ENCODE measurements at places on chromosomes 7 and 10.

DNA sequence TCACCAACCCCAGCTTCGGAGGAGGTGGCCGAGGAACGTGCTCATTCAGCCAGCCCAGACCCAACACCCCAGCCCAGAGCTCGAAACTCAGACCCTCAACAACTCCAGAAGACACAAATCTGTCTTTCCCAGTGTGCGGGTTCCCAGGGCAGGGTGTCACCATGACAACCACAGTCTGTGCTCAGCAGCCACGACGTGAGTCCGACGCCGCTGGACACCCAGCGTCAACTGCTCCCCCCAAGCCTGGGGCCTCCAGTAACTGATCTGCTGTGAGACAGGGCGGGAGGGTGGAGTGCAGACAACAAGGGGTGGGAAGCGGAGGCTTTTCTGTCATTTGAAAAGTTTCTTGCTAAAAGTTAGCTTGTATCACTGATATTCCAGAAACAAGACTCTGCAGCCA, 167.2 kb downstream of the MAD1L1 start:
- DNase-seq = no peak

DNA sequence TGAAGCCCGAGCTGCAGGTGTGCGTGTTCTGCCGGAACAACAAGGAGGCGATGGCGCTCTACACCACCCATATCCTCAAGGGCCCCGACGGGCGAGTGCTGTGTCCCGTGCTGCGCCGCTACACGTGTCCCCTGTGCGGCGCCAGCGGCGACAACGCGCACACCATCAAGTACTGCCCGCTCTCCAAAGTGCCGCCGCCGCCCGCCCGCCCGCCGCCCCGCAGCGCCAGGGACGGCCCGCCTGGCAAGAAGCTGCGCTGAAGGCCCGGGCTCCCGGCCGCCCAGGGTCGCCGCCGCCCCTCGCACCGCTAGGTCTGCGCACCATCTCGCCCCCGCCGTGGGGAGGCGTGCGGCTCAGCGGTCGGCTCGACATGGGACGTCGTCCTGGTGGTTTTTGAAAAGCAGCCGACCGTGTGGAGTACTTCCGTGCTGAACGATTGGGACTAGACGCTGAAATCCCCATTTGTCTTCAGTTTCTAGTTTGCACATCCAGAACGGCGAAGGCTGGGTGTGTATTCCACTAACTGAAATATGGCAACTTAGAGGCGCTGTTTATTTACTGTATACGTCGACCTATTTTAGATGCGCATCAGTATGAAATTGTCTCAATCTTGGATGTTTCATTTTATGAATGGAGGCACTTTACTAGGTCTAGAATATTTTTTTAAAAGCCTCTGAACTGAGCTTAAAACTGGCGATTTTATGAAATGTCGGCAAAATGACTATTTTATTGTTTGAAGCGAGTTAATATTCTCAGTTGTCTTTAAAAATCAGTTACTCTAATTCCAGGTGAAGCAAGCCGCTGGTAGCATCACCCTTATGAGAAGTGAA, 1.1 kb downstream of the NANOS1 start:
- DNase-seq = peak; percentile 72

GRCh38 chr7:139731802-139732470, 45.9 kb downstream of the HIPK2 start:
- no peak for DNase-seq

GRCh38 chr10:36042135-36042534, 400.0 kb upstream of the FZD8 start:
- no peak for DNase-seq

DNA sequence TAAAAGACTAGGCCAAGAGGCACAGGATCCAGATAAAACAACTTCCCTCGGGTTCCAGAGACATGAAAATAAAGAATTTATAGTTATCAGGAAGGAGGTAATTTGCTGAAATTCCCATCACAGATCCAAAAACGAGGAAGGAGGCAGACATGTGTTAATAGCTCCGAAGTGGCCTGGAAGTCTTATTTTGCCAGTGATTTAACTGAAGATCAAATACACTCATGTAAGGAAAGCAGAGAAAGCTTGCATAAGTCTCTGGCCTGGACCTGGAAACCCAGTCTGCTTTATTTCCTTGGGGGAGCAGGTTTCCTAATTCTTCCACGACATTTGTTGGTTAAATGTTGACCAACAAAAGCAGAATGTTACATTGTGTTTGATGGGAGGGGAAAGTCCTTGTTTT, 498.7 kb upstream of the C7orf33 start:
- DNase-seq = no peak

DNA sequence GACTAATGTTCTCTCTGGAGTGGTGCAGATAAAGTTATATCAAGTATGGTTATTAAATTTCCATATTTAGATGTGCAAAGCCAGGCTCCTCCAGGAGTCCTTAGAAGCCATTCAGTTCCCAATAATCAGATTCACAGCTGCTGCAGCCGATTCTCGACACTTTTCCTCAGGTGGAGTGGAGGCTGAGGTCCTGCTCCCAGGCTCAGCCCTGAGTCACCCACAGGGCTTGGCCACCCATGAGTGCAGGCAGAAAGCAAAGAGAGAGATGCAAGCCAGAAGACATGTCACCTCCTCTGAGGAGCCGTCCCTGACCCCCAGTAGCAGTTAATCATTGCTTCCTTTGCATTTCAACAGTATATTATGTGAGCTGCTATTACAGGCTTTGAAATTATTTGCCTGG, 36.3 kb upstream of the NANOS1 start:
- DNase-seq = no peak

DNA sequence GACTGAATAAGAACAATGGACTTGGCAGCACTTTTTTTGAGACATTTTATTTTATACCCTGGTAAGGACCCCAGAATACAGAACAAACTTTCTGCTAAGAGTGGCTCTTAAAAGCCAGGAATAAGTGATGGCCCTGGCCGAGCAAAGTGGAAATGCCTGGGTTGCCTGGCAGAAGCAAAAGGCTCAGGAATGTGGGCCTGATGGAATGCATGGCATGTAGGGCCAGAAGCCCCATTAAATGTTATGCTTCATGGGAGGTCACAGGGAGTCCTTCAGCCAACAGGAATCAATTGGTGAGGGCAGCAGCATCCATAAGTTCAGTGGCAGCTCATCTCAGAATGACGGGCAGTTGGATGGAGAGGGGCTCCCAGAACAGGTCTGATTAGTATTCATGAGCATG, 301.5 kb upstream of the CACNA2D1 start:
- no peak for DNase-seq

DNA sequence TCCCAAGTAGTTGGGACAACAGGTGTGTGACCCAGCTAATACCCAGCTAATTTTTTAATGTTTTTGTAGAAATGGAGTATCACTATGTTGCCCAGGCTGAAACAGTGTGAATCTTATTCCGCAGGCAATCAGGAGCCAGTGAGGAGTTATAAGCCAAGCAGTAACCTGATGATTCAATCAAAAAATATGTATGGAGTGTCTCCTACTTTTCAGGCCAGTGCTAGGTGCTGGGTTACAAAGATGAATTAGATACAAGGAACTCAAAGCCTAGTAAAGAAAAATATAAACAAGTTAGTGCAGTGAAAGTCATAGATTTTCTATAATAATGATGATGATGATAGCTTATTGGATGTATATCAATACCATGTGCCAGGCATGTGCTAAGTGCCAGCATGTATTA, 13.2 kb upstream of the IFRD1 start:
- no peak for DNase-seq

- no peak for DNase-seq
Observed at GRCh38 chr7:158019726-158020705, 567.6 kb downstream of the PTPRN2 start.

- DNase-seq = peak; percentile 56
Observed at GRCh38 chr10:119807960-119808697, 64.5 kb downstream of the MCMBP start.

DNA sequence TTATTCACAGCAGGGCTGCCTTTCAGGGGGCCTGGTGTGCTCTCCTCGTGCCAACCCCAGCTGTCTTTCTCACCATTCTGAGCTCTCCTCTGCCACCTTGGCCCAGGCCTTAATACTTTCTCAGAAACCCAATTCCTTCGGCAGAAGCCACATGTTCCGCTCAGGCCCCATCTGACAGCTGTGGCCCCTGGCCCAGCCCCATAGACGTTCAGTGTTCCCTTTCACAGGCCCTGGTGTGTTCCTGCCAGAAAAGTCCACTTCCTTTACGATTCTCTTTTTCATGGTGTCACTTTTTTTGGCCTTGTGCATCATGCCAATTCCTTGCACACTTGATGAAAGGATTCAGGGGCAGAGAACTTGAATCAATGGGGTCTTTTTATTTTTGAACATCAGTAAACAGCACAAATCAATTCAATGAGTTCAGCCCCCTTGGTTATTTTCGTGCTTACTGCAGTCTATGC, 15.9 kb upstream of the GPNMB start:
- DNase-seq = no peak

GRCh38 chr7:84177758-84178412, 16.7 kb downstream of the SEMA3A start:
- DNase-seq = no peak

- peak; percentile 83 for DNase-seq
Observed at GRCh38 chr10:97648562-97649404, 8.3 kb downstream of the PI4K2A start.

- DNase-seq = no peak
Observed at GRCh38 chr10:129973674-129974059, 9.6 kb upstream of the EBF3 start.

DNA sequence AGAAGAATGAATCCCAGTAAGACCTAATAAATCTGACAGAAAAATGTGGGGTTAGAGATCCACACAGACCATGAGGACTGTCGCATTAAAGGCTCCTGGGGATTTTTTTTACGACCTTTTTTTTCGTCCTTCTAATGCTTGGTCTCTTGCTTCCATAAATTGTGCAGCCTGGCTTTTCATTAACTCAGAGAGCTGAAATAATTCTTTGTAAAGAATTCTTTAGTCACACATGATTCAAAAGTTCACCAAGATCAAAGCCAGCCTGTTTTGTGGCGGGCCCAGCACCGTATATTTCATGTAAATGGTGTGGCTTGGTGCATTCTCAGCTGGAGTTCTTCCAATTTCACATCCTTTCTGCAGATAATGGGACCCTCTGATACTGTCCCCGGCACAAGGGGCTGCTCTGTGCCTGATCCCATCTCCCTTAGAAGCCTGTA, 206.6 kb upstream of the BMPER start:
- DNase-seq = no peak

DNA sequence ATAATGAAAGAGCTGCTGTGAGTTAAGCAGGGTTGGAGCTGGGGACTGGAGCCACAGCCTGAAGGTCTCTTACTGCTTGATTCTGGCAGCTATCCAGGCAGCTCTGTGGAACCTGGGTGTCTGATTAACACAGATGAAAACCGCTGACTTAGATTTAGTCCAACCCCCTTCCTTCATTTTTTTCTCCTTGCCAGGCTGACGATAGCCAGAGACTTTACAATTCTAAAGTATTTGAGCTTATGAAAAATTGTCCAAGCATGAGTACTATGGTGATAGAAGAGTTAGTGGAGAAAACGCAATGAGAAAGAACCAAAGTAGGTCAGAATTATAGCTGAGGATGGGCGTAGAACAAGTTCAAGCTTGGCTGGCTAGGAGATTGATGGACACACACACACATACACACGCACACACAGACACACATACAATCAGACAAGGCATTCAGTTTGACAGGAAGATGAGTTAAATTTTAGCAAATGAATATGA, 13.5 kb upstream of the GPR85 start:
- no peak for DNase-seq

DNA sequence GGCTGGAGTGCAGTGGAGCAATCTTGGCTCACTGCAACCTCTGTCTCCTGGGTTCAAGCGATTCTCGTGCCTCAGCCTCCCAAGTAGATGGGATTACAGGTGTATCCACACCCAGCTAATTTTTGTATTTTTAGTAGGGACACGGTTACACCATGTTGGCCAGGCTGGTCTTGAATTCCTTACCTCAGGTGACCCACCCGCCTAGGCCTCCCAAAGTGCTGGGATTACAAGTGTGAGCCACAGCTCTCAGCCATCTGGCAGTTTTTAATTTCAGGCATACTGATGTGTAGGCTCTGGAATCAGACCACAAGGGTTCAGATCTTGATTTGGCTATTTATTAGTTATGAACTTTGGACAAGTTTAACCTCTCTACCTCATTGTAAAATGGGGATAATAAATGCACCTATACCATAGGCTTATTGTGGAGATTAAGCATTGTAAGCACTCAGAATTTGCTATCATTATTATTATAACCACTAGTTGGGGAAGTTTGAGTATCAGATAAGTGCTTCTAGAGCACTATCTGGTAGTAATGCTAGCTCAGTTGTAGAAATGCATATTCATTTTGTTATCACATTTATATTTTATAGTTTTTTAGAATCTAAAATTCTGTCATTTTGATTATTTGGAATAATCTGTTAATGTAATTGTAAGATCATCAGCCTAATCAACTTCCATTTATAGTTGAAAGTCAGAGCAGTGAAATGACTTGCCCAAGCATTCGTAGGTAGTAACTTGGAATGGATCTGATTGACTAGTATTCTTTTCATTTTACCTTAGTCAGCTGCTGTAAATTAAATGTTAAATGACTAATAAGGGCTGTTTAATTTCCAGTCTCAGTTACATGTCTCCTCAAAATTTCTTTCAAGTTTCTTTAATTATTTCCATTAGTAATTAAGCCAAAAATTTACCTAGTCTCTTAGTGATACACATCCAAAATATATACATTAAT, 22.5 kb downstream of the KMT2E start:
- no peak for DNase-seq

- DNase-seq = no peak
Observed at GRCh38 chr10:57874810-57875209, 392.9 kb downstream of the IPMK start.

- peak; percentile 81 for DNase-seq
Observed at GRCh38 chr10:96978621-96979154, 146.6 kb downstream of the LCOR start.

DNA sequence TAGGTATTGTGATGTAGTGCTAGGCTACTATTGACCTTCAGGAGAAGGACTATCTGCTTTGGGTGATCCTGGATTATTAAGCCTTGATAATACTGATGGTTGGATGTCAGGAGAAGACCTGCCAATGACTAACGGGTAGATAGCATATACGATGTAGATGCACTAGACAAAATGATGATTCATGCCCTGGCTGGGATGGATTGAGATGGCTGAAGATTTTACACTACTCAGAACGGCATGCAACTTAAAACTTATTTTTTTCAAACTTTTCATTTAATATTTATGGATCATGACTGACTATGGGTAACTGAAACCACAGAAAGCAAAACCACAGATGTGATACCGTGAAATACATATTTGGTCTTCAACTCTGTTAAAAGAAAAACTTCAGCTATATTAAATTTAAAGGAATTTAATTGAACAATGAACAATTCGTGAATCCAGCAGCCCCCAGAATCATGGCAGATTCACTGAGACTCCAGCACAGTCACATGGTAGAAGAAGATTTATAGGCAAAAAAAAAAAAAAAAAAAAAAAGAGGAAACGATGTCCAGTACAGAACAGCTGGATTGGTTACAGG, 124.6 kb upstream of the CDK13 start:
- DNase-seq = no peak

DNA sequence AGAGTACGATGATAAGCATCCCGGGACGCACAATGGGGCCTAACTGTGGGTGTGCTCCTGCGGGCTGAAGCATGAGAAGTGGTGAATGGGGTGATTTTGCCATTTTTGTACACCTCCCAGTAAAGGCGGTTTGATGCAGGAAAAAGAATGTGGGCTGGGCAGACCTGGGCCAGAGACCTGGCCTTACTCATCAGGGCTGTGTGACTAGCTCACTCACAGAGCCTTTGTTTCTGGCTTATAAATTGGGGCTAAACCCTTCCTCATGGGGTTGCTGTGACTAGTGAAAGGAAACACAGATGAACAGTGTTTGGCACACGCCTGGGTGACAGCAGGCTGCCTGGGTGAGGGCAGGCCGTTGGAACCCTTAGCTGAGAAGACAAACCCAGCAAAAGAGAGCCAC, 18.0 kb downstream of the RRP12 start:
- DNase-seq = no peak
